ENCODE measurements at places on chromosomes 12 and 14.

DNA sequence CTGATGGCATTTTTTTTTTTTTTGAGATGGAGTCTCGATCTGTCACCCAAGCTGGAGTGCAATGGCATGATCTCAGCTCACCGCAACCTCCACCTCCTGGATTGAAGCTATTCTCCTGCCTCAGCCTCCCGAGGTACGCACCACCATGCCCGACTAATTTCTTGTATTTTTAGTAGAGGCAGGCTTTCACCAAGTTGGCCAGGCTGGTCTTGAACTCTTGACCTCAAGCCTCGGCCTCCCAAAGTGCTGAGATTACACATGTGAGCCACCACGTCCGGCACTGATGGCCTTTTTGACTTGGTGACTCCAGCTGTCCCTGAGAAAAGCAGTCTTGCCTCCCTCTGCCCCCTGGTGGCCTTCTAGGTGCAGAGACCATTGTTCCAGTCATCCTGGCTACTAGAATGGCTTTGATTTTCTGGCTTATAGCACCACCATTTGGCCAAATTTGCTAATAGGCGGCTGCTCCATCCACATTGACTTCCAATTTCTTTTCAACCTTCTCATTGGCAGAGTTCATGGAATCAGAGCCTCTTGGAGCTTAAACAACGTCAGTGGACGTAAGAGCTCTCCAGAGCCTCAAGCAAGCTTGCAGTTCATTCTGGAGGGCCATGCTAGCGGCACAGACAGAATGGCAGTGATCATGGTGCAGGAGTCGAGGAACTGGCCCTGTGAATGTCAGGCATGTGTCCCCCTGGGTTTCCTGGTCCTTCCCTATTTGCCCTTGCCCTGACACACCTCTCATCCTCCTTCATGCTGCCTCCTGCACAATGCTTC lies 25.4 kb upstream of the EIF4B start:
- DNase-seq, result peak; percentile 89

GRCh38 chr14:66735853-66736252 lies 227.9 kb downstream of the GPHN start:
- no peak for DNase-seq

GRCh38 chr12:116453631-116454030 lies 105.5 kb upstream of the MAP1LC3B2 start:
- DNase-seq, result peak; percentile 10

- DNase-seq, result peak; percentile 98
Measured at GRCh38 chr12:51323966-51324895, at the start of gene BIN2. TSS of gene BIN2 (minus strand) at chr12:51324174. CDS start at chr12:51324102, 72 bp downstream.

- no peak for DNase-seq
Measured at GRCh38 chr14:32080001-32080510, 3.0 kb downstream of the ARHGAP5 start.

GRCh38 chr14:81416981-81417380 lies 16.9 kb upstream of the STON2 start:
- no peak for DNase-seq

DNA sequence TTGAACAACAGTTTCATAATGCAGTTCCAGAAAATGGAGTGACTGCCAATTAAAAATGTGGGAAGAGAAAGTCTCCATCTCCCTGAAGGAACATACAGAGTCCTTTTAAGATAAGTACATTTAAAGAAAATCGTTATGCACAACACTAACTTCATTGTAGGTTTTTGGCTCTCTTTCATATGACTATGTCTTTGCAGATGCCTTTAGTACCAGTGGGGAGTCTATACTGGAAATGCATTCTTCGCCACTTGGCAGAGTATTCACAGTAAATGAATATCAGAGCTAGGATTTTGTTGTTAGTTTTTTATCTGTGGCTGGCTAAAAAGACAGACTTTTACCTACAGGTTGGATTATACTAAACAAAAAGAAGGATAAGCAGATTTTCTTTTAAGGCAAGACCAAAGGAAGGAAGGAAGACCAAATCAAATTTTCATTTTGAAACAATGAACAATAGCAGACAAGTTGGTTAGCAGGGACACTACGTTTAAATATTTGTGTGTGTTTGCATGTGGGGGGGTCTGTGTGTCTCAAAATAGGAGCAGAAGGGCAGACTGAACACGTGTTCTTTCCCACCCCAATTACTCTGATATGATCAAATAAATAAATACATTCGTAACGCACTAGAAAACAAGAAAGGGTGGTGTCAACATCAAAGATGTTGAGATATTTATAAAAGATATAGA lies 124.5 kb downstream of the BTG1 start:
- no peak for DNase-seq

GRCh38 chr12:72276181-72276805 lies 4.1 kb downstream of the TRHDE start:
- DNase-seq, result no peak

- DNase-seq, result no peak
Measured at GRCh38 chr12:104131609-104132008, 6.4 kb downstream of the NFYB start.

DNA sequence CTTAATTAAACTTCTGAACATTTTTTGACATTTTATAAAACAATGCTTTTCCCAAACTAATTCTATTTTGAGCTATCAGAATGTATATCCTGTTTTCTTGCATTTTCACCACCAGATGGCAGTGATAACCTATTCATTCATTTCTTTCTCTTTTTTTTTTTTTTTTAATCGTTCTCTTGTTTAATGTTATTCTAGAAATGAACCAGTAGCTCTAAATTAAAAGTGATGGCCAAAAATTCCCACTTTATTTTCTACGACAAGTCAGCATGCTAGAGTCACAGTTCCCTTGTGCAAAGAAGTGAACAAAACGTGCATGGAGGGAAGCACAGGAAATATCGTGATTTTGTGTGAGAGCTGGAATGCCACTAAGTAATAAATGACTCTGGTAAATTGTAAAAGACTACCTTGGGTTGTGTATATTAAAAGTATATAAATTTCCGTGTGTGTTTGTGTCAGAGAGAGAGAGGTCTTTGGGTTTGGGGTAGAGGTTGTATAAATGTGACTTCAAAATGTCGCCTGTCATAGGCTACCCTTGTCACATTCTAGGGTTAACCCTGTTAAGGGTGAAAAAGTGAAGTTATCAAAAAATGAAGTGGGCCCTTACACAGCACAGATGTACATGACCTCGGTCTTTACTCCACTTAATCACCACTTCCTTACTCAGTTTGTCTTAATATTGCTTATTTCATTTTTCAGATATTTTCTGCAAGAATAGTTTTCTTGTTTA lies 40.4 kb upstream of the LDHB start:
- DNase-seq, result no peak

DNA sequence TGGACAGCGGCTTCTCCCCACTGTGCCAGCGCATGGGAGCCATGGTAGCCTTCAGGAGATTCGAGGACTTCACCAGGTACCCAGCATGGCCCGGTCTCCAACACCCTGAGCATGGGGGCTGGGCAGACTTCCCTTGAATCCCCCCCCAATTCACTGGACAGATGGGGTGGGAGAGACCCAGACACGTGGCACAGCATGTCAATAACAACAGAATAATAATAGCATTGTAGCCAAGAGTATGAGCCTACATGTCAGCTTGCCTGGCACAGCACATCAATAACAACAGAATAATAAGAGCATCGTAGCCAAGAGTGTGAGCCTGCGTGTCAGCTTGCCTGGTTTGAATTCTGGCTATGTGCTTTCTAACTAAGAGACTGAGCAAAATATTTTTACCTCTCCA lies 76.4 kb downstream of the FOXN4 start:
- no peak for DNase-seq

GRCh38 chr12:55039395-55040354 lies 19.9 kb downstream of the NEUROD4 start:
- DNase-seq, result no peak

DNA sequence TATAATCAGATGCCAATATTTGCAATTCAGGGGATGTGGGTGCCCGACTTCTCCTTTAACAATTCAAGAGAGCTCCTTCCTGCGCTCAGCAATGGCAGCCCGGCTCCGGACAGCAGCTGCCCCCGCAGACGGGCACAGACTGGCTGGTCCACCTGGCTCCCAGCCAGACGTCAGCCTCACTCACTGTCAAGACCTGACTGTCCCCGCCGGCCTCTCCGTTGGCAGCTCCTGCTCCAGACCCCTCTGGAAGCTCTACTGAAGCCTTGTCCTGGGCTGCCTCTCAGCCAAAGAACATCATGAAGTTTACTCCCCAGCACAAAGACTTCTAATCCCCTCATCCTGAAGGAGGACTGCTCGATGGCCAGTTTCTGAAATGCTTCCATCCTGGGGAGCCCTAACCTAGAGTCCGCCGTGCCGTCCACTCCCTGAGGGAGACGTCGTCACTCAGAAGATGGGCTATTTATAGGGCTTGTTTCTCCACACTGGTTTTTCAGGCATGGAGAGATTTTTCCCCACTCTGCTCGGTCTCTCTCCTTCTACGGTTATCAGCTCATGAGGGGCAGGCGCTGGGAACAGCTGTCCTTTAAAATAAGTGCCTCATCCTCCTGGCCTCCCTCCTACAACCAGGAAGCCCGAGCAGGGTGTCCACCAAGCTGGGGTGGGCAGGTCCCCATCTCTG lies 126.2 kb downstream of the RFLNA start:
- DNase-seq, result no peak

GRCh38 chr12:26854031-26854390 lies 21.0 kb upstream of the ITPR2 start:
- no peak for DNase-seq

DNA sequence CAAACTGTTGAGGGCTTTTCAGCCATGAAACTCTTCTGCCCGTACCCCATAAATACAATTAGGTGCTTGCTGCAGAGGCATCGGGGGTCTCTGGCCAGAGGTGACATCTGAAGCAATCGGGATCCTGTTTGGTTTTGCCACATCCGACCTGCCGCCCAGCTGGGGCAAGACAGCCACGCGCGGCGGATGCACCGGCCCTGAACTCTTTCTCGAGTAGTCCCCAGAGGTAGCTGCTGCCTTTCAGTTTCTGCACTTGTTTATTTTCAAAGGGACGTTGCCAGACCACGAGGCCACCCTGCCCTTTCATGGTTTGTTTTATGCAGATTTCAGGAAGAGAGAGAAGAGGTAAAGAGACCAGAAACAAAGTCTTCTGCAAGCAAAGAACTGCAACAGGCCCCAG lies 10.6 kb upstream of the MLXIP start:
- peak; percentile 95 for DNase-seq

DNA sequence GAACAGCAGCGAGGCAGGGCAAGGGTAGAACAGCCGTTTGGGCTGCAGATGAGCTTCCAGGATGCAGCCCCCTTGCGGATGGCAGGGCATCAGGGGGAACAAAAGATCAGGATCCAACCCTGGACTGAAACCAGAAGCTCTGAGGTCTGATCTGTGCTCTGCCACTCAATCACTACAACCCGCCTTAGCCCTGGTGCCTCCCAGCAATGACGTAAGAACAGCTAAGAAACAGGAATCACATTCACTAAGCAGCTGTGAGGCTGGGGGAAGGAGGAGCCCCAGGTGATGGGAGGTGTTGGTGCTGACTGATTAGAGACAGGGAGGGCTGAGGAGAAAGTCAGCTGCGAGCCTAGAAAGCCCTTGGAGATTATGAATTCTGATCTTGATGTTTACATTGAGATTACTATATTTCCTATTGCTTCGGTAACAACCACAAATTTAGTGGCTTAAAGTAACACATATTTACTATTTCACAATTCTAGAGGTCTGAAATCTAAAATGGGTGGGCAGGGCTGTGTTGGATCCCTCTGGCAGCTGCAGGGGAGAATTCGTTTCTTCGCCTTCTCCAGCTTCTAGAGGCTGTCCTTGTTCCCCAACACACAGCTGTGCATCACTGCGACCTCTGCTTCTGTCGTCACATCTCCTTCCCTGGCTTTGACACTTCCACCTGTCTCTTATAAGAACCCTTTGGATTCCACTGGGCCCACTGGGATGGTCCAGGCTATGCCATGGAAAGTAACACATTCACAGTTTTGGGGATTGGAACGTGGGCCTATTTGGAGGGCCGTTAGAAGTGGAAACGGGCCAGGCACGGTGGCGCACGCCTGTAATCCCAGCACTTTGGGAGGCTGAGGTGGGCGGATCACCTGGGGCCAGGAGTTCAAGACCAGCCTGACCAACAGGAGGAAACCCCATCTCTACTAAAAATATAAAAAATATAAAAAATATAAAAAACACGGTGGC lies 6.1 kb upstream of the CD9 start:
- DNase-seq, result no peak

DNA sequence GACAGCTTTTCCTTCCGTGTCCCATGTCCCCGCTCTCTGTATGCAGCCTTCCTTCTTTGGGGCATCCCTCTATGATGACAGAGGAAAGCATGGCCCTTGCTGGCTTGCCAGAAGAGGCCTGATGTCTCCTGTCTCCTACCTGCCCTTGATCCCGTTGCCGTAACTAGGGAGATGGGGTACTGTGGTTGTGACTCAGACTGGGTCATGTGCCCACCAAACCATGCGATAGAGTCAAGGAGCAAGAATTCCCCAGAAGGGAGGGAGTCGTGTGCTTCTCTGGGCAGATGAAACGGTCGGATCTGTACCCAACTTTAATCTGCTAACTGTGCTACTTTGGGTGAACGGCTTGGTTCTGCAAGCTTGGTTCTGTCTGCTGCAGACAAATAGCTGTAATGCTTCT lies 99.1 kb upstream of the DYNC1H1 start:
- DNase-seq, result no peak

DNA sequence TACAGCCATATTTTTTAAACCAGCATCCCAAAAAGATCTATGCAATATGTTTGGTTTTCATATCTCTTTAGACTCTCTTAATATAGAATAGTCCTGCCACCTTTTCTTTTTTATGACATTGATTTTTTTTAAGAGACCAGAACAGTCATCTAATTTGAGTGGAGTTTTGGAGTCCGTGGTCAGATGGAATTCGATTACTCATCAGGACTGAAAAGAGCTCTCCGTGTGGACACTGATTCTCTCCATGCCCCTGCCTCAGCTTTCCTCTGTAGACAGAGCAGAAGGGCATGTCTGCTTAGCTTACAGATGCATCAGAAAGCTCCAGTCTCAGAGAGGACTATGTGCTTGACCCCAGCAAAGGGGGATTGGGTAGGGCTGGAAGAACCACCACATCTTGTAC lies 27.8 kb downstream of the SMCO2 start:
- DNase-seq, result no peak

DNA sequence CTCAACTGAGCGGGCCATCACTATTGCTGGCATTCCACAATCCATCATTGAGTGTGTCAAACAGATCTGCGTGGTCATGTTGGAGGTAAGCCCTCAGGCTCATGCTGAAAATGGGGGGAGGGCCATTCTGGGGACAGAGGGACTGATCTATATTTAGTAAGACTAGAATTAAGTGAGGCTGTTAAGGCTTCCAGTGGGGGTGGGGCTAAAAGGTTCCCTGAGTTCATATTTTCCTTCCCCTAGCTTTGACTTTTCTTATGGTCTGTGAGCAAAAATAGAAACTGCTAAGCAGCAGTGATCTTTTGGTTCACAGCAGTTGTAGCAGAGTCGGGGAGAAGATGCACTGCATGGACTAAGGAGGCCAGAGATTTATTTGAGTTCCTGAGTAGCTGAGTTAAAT lies 9.2 kb downstream of the PCBP2 start:
- no peak for DNase-seq

DNA sequence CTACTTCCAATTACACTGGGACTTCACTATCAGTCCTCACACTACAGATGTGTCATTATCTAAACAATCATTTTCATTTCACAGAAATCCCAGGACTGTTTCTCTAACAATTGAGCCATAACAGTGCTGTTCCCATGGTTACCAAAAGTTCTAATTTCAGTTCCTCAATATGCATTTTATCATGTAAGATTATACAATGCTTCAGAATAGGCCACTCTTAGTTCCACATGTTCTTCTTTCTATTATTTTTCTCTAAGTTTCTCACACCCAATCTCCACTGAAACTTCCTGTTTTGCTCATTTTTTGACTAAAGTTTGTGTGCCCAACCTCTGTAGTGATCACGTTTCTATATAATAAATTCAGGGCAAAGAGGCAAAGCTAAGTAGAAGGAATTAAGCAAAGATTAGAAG lies 185.8 kb downstream of the DUSP6 start:
- no peak for DNase-seq

GRCh38 chr12:113424915-113425823 lies 3.0 kb downstream of the SDSL start:
- DNase-seq, result peak; percentile 80

Measured in spleen (tissue), 13 donors.